Urothelium cell line (cell line): ENCODE measurements at places on chromosomes 7 and 10.
A peak's percentile ranks its signal among the peaks of the same experiment; 100 is the strongest.

DNA sequence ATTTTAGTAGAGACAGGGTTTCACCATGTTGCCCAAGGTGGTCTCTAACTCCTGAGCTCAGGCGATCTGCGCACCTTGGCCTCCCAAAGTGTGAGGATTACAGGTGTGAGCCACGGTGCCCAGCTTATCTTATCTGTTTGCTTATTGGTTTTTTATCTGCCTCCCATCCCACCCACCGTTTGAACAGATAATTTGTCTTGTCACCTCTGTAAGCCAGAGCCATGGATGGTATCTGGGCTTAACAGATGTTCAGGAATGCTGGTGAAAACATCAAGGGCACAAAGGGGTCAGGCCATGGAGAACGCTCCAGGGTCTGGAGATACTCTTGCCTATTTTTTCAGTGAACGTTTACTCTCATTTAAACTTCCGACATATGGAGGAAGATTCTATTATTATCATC, 12.0 kb upstream of the NDST2 start:
- no peak for DNase-seq

GRCh38 chr10:122375679-122376160, 1.2 kb downstream of the PLEKHA1 start:
- no peak for DNase-seq

- no peak for DNase-seq
These were observed 88.1 kb upstream of the IFRD1 start for GRCh38 chr7:112362053-112362650.

GRCh38 chr10:78148216-78148960, 114.7 kb downstream of the RPS24 start:
- DNase-seq = no peak

- no peak for DNase-seq
These were observed 107.5 kb downstream of the MTPAP start for GRCh38 chr10:30241422-30242110.

DNA sequence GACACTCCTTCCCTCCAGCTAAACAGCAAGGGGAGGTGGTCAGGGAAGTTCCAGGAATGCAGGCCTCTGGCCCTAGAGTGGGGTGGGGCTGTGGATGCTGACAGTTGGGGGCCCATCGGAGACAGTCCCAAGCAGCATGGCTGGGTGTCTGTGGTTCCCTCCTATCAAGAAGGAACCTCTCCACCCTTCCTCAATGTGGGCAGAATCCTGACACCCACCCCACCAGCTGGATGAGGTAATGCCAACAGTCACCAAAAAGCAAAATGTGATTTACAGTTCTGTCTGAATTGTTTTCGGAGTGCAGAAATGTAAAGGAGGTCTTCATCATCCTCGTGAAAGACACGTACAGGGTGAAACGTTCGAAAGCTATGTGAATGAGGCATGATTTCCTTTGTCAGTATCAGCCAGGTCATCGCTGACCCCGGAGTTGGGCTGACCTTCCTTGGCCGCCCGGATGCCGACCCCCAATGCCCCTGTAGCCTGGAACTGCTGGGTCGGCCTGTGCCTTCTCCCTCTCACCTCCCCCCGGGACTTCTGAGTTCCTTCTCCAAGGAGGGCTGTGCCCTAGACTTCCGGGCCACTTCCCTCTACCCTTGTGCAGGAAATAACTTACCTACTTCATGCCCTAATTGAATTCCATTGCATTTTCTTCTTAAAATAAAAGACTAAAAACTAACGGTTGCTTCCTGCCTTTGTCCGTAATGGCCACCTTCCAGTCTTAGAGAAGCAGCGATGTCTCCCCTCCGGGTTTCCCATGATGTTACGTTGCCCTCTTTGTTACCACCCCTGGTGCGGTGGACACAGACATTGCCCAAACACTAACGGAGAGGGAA, 24.5 kb downstream of the FOXK1 start:
- no peak for DNase-seq

GRCh38 chr10:133276435-133277201, at the start of gene ADAM8:
Gene ADAM8, minus strand, starts transcription at chr10:133276868. Its CDS starts 51 bp downstream, at chr10:133276817.
- no peak for DNase-seq

DNA sequence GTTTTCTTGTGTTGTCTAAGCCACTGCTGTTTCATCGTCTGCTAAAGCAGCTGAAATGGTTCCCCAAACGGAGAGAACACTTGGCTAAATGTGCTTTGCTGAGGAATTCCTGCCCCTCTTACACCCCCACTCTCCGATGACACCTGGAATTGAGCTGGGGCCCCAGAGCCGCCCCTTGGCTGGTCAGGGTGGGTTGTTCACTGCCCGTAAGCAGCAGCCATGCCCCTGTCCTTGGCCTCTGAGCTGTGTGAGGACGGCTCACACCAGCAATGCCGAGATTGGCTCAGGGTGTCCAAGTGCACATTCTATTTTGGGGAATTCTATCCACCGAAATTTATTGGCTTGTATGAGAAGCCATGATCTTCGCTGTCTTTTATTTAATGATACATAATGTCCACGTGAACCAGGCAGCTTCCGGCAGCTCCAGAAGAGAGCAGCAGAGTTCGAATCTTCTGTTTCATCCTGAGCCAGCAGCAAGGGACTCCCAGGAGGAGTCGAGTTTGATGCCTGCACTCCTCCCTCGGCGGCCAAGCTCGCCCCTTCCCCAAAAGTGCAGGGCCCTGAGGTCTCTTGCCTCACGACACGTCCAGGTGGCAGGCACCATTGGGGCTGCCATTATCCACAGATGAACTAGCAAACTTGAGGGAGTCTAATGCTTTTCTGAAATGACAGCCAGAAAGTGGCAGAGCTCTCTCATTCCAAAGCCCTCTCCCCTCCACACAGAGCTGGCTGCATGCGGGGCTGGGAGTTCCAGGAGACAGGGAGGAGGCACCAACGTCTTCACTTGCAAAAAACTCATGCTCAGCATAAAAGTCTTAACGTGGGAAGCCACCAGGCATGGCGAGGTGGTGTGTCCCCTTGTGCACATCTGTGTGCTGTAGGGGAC, 114.0 kb downstream of the WDR37 start:
- DNase-seq = no peak

DNA sequence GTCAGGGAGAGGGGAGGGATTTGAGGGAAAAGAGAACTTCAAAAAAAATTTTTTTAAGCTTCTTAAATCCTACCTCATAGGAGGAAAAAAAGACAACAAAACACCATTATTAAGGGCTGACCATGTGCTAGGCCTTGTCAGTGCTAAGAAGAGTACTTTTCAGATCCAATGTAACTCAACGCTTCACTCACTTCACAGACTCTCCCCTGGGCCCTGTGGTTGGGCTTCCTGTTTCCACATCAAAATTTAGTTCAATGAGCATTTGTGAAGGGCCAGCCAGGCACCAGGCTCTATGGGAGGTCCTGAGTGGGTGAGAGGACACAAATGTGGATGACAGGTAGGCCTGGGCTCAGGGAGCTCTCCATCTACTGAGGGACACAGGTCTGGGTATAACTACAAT, 249.8 kb downstream of the PTEN start:
- DNase-seq = no peak

GRCh38 chr7:6529643-6530042, 21.6 kb downstream of the GRID2IP start:
- DNase-seq = no peak

- DNase-seq = no peak
These were observed 13.7 kb downstream of the RAB19 start for GRCh38 chr7:140417456-140418155.

- DNase-seq = no peak
These were observed 42.2 kb upstream of the AOAH start for GRCh38 chr7:36766451-36766850.

DNA sequence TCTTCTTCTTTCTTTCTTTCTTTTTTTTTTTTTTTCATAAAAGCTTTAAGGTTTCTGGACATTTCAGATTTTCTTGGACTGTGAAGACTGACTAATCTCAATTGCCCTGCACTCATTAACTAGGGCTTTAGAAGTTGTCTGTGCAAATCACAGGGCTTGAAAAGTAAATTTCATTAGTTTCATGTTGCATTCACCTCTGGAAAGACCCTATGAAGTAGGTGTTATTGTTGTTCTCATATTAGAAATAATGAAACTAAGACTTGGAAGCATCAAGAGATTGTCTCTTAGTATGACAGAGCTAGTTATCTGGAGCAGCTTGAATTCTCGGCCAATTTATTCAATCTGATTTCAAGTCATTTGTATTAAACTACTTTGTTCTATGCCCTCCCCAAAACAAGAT, 28.2 kb upstream of the SEMA3D start:
- no peak for DNase-seq

DNA sequence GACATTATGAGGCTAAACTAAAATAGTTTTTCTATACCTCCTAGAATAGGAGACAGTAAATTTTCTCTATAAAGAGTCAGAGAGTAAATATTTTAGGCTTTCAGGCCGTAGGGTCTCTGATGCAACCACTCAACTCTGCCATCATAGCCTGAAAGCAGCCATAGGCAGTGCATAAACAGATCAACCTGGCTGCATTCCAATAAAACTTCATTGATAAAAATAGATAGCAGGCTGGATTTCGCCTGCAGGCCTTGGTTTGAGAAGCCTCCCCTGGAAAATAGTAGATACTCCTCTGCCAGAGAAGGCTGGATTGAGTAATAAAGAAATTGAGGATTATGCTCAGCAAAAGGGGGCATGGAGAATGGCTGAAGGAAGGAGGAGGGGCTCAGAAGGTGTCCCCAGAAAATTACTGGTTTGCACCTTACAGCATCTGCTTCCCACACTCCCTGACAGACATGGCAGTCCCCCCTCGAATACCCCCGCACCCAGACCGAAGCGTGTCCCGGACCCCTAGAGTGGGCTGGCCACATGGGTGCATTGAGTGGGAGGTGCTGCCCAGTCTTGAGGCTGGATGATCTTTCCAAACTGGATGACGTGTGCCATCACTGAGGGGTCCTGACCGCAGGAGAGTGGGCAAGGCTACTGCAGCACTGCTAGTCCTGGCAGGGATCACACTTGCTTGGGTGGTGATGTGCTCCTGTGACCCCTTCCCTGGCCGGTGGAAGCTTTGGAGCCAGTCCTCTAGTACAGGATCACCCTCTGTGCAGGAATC, 126.6 kb downstream of the PTPN20 start:
- DNase-seq = no peak

DNA sequence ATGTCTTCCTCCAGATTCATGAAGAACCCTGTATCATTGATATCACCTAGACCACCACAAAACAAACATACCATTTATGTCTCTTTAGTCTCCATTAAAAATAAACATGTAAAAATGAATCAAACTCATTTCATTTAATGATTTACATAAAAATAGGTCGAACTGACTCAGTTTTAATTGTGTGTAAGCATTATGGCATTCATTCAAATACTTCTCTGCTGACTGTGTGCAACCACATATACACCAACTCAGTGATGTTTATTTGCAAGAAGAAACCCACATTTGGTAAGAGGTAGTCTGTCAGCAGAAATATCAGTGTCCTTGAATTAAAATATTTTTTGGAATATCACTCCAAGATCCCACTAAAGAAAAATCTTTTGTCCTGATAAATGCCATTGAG, 30.5 kb downstream of the ABCB1 start:
- DNase-seq = peak; percentile 40

GRCh38 chr7:46912692-46913091, 669.2 kb downstream of the TNS3 start:
- no peak for DNase-seq

DNA sequence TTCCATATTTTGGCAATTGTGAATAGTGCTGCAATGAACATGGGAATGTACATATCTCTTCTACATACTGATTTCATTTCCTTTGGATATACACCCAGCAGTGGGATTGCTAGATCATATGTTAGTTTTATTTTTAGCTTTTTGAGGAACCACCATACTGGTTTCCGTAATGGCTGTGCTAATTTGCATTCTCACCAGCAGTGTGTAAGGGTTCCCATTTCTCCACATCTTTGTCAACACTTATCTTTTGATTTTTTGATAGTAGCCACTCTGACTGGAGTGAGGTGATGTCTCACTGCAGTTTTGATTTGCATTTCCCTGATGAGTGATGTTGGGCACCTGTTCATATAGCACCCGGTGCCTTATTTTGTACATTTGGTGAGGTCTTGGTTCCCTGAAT, 519.6 kb downstream of the REEP3 start:
- no peak for DNase-seq

DNA sequence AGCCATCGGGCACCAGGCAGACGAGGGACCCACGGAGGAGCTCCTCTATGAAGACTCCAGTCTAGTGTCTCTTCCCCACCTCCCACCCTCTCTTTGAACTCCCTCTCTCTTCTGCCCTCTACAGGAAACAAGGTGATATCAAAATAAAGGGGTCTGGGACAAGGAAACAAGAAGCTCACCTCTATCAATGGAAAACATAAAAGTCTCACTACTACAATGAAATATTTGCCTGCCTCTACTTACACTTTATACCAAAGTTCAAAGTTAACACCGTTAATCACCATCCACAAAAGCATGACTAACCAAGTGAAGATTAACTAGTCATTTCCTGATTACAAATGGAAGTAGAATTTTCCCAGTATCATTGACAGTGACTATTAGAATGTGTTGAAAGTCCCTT, 82.2 kb downstream of the PARD3 start:
- no peak for DNase-seq

GRCh38 chr7:155961241-155962190, 149.3 kb upstream of the SHH start:
- peak; percentile 35 for DNase-seq

DNA sequence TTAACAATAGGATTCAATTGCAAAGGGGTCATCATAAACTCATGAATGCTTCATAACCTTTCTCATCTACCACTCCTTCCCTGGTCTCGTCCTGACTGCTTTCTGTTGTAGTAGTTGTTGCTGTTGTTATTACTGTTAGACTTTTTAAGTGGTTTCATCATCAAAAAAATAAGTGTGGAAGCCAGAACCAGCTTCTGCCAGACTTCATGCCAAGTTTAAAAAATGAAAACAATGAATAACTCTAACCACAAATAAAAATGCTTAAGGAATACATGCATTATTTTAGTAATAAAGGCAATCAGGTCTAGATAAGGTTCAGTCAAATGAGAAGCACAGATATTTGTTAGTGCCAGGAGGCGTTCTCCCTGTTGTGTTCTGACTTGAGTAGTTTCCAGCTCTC, 85.4 kb downstream of the PCLO start:
- DNase-seq = no peak

DNA sequence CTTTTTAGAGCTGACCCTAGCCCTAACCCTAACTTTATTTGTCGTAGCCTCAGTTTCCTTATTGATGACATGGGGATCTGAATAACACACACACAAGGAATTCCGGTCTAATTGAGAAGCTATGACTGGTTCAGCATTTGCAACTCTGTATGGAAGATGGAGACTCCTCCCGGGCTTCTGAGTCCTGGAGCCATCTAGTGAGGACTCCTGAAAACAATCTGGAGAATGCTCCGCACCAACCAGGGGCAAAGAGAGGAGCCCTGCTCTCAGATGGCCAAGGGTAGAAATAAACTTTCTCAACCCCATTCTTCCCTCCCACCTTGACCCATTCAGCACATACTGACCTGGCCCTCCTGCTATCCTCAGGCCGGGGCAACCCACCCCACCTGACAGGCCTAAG, 26.4 kb downstream of the MBL2 start:
- DNase-seq = no peak

- DNase-seq = no peak
These were observed 317.6 kb upstream of the PLXDC2 start for GRCh38 chr10:19498393-19499290.

- no peak for DNase-seq
These were observed 81.7 kb upstream of the ITPRID1 start for GRCh38 chr7:31432176-31432575.

GRCh38 chr7:121366852-121367431, 29.2 kb downstream of the FAM3C start:
- peak; percentile 4 for DNase-seq
